Stimulated activated CD4-positive, alpha-beta T cell treated with anti-CD3 and anti-CD28 coated beads, Interleukin-15, amount 100 ng/mL, for 1 hour (primary cell): ENCODE measurements at places on chromosomes 12 and 14.

DNA sequence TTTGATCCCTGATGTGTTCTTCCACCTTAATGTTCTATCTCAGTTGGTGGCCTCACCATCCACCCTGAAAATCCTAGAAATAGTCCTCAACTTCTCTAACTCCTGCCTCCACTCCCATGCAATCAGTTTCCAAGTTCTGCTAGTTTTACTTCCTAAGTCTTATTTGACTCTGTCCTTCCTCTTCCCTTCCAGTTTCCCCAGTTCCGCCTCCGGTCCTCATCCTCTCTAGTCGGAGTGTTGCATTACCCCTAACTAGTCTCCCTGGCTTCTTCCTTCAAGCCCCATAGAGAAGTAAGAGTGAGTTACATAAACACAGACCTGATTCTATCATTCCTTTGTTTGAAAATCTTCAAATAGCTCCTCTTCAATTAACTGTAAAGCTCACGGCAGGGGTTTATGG is 236.5 kb downstream of the GXYLT1 start:
- DNase-seq, result no peak

DNA sequence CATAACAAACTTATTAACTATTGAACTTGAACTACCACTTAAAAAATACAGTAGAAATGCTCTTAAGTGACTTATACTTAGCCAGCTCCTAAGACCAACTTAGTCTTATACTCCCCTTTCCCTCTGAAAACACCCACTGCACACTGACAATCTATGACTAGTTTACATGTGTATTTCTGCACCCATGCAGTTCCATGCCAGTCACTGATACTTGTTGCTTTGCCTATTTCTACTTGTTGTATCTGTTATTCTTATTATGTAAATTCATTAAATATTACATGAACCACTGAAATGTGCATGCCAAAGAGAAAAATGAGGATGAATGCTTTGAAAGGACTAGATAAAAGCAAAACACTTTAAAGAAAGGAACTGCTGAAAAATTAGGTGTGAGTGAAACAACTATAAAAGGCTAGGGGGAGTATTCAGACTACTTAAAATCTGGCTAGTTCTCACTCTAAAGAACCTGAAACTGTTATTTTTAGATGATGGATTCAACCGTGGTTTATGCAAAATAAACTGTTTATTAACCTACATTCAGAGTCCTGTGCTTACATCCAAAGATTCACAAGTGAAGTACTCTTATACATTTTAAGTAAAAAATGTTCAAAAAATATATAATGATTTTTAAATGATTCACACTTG is 74.7 kb downstream of the RPS6KA5 start:
- DNase-seq, result no peak

- no peak for DNase-seq
Measured at GRCh38 chr12:128829861-128830504, 6.2 kb upstream of the SLC15A4 start.

GRCh38 chr14:78674820-78675219 is 504.6 kb downstream of the NRXN3 start:
- no peak for DNase-seq

GRCh38 chr12:51797301-51797700 is 51.2 kb downstream of the FIGNL2 start:
- DNase-seq, result no peak

DNA sequence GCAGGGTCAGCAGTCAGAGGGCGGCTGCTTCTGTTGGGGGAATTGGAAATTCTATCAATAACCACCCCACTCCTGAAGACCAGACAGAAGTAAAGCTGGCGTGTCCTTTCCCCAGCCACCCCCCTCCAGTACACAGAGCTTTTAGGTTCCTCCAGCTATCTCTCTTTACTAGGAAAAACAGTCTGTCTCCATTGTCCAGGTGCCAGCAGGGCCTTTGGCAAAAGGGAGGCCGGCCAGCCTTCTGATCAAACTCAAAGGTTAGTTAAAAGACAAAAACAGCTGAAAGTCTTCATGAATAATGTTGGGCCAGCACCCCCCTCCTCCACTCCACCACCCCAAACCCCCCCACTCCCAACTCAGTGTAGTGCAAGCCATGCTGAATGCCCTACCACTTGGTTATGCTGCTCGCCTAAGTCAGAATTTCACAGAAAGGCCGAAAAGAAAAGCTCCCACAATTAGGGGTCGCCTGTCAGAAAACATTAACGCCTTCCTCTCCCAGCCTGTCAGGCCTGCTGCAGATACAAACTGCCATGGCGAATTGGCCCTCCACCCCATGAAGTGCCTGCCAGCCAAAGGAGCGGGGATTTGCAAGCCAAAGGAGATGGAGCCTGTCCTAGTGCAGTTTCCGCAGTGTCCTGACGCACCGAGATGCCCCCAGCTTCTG is 8.9 kb downstream of the ASCL1 start:
- DNase-seq, result no peak

GRCh38 chr12:25023808-25024207 is 74.9 kb upstream of the BCAT1 start:
- DNase-seq, result no peak

- DNase-seq, result no peak
Measured at GRCh38 chr12:124411281-124411878, 116.5 kb downstream of the RFLNA start.

- no peak for DNase-seq
Measured at GRCh38 chr12:13404111-13404628, 207.6 kb downstream of the EMP1 start.

GRCh38 chr12:11022520-11022919 is at the start of gene TAS2R19:
Gene TAS2R19, minus strand, starts transcription at chr12:11022620. Its CDS starts 49 bp downstream, at chr12:11022571.
- no peak for DNase-seq

GRCh38 chr12:95002754-95003153 is 743 bp downstream of the NDUFA12 start:
- no peak for DNase-seq

- DNase-seq, result no peak
Measured at GRCh38 chr14:89918721-89919120, 35.8 kb downstream of the EFCAB11 start.

GRCh38 chr12:50572287-50572686 is 67.5 kb downstream of the DIP2B start:
- no peak for DNase-seq
